ENCODE measurements at places on chromosomes 5 and 9.

- peak; percentile 73 for DNase-seq
Observed at GRCh38 chr9:98866435-98867102, 59.1 kb downstream of the GALNT12 start.

GRCh38 chr9:14260101-14260500, 53.8 kb downstream of the NFIB start:
- DNase-seq = no peak

DNA sequence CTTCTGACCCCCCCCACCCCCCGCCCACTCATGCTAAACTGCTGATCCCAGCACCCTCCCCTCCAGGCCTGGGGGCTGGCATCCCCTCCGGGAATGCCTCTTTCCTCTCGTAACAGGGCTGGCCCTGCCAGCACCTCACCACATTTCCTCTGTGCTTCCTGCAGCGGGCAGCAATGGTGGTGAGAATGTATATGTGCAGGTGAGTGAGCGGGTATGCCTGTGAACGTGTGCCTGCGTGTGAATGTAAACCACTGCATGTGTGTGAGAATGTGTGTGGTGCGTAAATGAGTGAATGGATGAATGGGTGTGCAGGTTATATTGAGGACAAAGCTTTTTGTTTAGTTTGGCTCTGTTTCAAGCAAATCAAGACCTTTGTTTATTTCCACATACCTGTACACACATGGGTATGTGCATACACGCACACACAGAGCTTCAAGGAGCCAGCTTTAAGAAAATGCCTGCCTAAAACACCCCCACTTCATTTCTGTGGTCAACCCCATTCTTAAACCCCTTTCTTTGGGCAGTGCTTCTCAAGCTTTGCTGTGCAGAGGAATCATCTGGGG, 95.7 kb upstream of the SHB start:
- DNase-seq = no peak

GRCh38 chr5:117299936-117300328, 725.3 kb upstream of the SEMA6A start:
- DNase-seq = no peak

DNA sequence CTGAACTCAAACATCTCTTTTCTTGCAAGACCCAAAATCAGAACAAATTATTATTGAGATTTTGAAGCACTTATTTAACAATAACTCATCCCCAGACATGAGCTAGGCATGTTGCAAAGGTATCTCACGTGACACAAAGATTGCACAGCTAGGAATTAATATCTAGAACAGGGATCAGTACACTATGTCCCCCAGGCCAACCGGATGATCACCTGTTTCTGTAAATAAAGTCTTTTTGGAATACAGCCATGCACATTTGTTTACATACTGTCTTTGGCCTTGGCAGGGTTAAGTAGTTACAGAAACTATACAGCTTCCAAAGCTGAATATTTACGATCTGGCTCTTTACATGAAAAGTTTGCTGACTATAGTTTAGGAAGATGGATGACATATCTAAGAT, 287.7 kb downstream of the ACTL7B start:
- DNase-seq = no peak

DNA sequence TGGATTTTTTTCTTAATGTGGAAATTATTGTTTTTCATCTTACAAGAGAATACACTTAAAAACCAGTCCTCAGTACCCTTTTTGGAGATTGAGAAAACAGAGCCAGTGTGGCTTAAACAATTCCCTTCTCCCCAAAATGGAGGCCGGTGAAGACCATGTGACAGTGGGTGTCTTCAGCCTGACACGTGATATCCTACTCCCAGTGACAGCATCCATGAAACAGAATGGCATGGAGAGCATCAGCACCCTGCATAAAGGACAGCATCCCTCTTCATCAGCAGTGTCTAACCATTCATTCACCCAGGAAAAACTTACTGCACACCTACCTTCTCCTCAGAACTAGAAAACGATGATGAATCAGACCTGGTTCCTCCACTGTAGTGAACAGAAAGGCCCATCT, 103.4 kb upstream of the RAI14 start:
- no peak for DNase-seq

DNA sequence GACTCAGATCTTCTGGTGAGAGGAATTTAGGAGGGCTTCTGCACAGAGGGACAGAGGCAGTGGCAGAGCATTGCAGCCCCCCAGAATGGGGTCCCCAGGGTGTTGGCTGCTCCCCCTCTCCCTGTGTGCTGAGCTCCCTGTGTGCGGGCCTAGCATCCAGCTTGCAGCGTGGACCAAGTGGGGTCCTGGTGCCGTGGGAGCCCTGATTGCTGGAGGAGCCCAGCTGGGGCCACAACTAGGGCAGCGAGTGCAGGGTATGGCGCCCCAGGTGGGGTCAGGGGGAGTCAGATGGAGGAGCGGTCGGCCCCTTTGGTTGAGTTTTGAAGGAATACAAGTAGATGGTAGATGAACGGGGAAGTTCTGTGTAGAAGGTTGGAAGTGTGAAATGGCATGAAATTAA, 66.7 kb downstream of the TRIO start:
- DNase-seq = no peak

GRCh38 chr5:89972901-89973300, 436.7 kb downstream of the CETN3 start:
- no peak for DNase-seq

- DNase-seq = no peak
Observed at GRCh38 chr9:7844242-7844641, 44.7 kb upstream of the DMAC1 start.

GRCh38 chr9:84439250-84439649, 98.7 kb upstream of the SLC28A3 start:
- DNase-seq = no peak

DNA sequence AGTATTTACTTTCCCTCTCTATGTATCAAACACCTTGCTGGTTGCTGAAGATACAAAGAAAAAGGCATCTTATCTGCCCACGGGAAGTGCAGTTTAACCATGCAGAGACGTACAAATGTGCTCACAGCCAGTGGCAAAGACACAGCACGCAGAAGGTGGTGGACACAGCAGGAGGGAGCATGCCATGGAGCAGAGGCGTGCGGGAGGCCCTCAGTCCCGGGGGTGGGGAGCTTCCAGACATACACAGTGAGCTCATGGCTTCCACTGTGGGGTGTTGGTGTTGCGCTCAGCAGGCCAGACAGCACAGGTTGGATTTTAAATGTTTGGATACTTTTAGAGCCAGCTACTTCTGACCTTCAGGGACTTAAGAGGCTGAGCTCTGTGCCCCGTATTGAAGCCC, 8.8 kb upstream of the BARX1 start:
- peak; percentile 46 for DNase-seq

- peak; percentile 22 for DNase-seq
Observed at GRCh38 chr5:1429496-1429895, 15.7 kb downstream of the SLC6A3 start.

GRCh38 chr5:95794070-95794516, 28.4 kb downstream of the GLRX start:
- no peak for DNase-seq

All from cardiac septum (tissue), 1 donor.